Thoracic aorta (tissue), 2 donors: ENCODE measurements at places on chromosomes 5 and 9.

DNA sequence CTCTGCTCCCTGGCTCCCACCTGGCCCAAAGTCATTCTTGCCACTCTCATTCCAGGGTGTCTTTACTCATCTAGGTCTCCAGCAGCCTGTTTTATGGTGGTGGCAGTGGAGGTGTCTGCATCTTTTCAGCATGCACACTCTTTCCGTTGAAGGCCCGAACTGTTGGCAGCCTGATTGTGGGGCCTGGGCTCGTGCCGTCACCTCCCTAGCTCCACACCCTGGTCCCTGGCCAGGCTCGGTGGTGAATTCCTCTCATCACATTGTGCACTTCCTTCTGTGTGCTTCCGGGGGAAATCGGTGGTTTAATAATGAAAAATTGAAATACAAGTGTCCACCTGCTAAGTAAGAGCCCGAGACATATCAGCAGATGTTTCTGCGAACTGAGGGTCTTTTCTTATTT lies 214.3 kb downstream of the TRIO start:
- DNase-seq: no peak

- no peak for DNase-seq
Measured at GRCh38 chr5:150253416-150254208, 36.0 kb downstream of the CAMK2A start.

DNA sequence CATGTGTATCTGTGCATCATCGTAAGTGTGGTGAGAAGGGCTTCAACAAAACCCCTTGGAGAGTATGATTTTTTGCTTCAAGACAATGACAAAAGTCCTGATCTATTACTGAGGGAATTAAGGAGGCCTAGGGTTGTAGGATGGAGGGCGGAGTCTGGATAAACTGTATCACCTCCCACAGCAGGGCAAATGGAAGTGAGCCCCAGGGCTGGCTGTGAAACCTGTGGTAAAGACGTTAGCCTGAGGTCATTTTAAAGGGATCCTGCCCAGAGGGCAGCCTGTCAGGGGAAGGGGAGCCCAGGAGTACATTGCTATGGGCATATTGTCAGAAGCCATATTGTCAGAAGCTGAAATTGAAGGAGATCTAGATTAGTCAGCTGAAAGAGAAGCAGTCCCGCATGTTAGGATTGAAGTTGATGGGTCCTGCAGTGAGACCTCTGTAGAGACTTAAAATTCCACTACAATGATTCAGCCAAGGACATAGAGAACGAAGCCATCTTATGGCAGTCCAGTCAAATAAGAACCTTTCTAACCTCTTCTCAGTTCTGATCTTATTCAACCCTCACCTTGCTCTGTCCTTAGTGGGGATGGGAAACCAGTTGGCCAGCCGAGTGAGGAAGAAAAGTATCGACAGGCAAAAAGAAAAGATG lies 26.9 kb downstream of the ADGRV1 start:
- DNase-seq: no peak

- no peak for DNase-seq
Measured at GRCh38 chr5:149526845-149527590, 24.2 kb downstream of the CSNK1A1 start.

DNA sequence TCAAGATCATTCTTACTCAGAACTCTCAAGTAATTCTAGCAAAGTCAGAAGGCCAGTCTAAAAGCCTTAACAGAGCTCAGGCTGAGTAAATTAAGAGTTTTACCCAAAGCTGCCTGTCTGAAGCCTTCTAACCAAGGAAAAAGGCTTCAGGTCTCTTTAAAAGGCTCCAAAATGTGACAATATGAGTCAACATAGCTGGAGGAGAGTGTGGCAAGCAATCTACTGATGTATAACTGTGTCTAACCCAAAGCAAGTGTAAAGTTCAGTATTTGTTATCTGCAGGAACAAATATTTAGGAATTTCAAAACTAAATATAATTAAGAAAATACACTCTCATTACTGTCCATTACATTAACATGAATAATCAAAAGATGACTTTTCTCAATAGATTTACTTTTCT lies 11.0 kb downstream of the ZBTB5 start:
- no peak for DNase-seq

DNA sequence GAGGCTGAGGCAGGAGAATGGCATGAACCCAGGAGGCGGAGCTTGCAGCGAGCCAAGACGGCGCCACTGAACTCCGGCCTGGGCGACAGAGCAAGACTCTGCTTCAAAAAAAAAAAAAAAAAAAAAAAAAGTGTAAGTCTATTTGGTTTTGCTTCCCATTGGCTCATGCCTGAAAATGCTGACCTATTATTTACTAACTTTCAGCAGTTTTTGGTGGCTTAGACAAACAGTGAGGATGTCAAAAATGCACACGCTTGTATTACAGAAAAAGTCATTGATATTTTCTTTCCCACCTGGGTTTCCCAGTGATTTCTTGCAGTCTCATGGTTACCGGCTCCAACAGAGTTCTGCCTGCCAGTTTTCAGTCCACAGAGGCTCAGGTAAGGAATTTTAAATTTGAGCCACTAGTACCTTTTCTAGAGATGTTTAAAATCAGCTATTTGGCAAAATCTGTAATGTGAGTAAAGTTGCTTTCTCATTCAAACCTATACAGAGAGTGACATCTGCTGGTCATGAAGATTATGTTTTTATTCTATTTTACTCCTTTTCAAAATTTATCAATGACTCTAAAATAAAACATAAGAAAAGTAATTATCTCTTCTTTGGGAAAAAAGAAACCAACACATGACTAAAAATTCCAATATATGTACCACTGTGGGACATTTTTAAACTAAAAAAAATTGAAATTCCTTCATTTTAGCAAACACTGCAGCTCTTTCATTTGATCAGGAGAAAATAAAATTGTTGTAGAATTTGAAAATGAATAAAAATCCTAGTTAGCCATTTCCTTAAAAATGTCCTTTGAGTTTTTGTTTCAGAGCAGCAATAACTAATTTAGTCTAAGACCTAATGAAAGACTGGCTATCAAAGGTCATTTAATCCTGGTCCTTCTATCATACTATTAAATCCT lies 8.8 kb downstream of the FAM200C start:
- no peak for DNase-seq

DNA sequence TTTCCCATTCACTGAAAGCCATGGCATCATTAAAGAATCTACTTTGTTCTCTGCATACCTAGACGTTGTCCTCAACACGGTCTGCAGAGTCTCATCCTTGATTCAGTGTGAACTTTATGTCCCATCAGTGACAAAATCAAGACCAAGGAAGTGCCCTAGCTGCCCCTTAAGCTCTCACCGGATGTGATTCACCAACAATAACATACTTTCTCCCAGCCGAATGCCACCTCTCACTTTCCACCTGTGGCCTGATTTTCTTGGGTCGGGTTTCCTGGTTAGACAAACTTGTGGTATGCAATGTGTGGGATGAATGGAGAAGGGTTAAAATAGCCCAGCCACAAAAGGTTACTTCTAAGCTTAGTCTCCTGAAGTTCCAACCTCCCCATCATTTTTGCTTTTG lies 145.3 kb upstream of the PAPPA start:
- no peak for DNase-seq
